Left renal pelvis (tissue), 4 donors: ENCODE measurements at places on chromosomes 2 and 18.

- no peak for DNase-seq
Observed at GRCh38 chr2:138708682-138709241, 71.4 kb downstream of the NXPH2 start.

DNA sequence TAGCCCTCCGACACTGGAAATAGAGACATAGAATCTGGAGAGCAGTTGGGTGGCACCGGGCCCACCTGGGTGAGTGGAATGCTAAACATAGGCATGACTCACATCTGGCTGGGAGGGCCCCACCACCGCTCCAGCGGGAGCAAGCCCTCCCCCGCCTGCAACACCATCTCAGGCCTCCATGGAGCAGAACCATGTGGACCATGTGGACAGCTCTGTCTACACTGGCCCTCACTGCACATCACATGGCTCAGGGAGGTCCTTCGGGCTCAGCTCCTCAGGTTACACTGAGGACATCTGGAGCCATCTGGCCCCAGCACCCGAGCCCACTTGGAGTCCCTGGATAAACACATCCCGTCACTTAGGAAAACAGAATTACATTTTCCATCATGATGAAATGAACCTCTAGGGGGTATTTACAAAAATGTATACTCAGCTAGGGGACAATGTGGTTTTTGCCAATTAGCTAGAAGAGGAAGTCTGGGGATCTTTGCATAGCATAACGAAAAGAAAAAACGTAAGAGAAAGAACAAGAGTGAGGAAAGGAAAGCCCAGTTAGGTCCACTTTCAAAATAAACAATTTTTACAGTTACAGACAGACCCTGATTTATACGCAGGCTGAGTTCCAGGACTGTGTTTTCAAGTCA, 30.7 kb upstream of the MLPH start:
- no peak for DNase-seq

DNA sequence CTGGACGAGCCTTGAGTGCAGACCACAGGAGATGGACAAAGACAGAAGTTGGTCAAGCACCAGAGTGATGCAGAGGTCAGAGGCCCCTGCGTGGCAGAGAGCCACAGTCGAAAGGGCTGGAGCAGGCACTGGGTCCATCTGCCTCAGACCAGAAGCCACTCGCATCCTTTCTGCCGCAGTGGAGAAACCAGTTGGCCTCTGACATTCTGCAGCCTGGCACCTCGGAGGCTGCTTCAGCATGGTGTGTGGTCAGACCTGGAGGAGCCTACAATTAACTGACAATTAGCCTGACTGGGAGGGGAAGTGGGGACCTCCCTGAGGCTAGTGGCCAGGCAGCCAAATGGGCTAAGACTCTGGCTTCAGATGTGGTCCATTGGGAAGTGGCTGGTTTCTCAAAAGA, 111.1 kb downstream of the SGPP2 start:
- no peak for DNase-seq

DNA sequence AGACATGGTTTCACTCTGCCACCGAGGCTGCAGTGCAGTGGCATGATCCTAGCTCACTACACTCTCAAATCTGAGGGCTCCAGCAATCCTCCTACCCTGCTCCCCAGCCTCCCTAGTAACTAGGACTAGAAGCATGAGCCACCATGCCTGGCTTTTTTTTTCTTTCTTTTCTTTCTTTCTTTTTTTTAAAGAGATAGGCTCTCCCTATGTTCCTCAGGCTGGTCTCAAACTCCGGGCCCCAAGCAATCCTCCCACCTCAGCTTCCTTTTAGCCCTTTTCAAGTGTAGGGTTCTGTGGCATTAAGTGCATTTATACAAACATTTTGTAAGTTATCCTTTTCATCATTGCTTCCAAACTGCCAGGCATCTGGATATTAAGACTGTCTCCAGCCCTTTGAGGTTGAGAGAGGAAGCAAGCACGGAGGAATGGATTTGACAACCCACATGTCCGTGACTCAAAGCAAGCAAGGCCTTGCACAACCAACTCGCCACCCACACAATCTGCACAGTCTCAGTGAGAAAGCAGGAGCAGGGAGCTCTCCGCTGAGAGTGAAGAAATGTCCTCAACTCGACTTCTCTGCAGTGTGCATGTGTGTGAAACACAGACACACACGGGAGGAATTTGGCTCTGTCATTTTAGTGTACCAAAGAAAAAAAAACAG, 65.6 kb downstream of the ATP8B1 start:
- no peak for DNase-seq

GRCh38 chr2:136254681-136255080, 136.7 kb upstream of the CXCR4 start:
- DNase-seq = no peak

DNA sequence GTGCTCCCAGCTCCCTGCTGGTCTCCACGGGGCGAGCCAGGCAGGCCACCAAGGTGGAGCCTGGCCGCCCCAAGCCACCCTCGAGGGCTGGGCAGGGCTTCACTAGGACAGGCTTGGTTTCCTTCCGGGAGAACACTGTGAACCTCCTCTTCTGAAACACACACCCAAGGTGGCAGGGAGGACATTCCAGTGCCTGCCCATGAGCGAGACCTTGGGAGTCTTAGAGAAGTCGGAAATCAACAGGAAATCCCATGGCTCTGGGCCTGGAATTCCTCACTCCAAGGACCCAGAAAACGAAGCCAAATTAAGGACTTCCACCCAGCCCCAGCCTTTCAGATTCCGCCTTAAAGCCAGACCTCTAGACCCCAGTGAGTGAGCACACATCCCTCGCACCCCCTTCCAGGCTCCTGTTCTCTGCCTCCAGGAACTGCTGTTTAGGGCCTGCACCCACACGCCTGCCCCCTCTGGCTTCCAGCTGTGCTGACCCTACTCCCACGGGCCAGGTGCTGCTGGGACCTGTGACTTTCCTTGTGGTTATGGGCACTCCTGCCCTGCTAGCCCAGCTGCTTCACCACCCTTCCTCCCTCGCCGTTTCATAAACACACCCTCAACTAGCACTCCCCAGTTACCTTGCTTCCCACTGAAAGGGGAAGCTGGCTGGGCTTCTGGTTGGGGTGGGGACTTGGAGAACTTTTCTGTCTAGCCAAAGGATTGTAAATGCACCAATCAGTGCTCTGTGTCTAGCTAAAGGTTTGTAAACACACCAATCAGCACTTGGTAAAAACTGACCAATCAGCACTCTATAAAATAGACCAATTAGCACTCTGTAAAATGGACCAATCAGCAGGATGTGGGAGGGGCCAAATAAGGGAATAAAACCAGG, 13.7 kb downstream of the GPR17 start:
- DNase-seq = no peak

DNA sequence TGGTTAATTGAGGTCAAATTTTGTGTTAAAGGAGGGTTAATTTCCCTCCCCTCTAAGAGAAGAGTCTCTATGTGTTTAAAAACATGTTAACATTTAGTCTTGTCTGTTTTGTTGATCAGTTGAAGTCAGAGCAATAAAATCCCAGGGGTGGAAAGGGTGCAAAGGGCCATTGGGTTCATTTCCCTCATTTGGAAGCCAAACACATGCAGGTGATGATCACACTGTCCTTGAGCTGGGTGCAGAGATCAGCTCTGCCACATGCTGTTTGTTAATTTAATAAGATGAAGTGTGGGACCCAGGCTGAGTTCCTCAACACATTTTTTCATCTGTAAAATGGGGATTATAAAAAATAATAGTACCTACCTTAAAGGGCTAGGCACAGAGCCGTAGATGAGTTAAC, 260.9 kb downstream of the LPIN1 start:
- no peak for DNase-seq

DNA sequence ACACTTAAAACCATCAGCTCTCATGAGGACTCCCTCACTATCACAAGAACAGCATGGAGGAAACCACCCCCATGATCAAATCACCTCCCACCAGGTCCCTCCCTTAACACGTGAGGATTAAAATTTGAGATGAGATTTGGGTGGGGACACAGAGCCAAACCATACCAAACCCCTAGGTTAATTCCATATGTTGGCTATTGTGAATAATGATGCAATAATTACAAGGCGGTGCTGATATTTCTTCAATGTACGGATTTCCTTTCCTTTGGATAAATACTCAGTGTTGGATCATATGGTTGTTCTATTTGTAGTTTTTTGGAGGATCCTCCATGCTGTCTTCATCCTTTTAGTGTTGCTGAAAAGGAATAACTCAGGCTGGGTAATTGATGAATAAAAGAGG, 652.1 kb upstream of the PKDCC start:
- DNase-seq = no peak

- DNase-seq = no peak
Observed at GRCh38 chr2:195406886-195407603, 250.0 kb upstream of the SLC39A10 start.
